ENCODE measurements at places on chromosomes 6 and 20.

DNA sequence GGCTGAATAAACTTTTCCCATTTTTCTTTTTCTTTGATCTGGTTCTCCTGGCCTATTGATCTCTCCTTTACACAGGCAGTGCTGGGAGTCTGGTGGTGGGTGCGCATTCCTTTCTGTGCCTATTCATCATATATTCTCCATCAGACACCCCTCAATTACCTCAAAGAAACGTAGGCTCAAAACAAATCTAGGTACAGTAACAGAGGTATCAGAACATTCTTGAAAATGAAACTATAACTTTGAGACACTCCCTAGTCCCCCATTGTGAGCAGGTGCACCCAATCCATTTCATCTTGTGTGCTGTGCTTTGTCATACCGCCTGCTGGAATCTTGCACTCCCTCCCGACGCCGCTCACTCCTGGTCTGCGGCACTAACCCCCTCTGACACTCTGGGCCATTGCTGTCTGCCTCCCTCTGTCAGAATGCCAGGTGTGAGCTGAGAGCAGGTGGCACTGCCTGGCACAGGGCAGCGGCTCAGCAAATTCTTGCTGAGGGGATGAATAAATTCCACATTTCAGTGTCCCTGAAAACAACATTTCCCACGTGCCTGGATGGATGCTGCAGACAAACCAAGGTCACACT lies 303.4 kb upstream of the EXOC2 start:
- DNase-seq, result no peak

- DNase-seq, result no peak
These were observed 10.4 kb downstream of the OR2B2 start for GRCh38 chr6:27901801-27902200.

DNA sequence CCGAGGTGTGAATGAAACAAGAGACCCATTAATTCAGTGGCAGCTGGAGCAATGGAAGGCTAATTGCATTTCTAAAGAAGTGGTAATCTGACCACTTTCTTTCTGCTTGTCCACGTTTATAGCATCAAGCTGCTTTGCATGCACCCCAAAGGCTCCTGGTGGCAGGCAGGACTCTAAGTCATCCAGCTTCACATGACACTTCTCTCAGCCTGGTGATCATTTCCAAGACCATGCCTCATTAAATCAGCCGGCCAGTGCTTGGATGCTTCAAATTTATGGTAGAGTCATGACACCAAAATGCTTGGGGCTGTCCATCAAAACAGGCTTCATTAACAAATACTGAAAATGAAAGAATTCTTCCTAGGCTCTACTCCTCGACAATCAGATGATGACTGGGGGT lies 614.9 kb downstream of the DOK5 start:
- DNase-seq, result no peak

DNA sequence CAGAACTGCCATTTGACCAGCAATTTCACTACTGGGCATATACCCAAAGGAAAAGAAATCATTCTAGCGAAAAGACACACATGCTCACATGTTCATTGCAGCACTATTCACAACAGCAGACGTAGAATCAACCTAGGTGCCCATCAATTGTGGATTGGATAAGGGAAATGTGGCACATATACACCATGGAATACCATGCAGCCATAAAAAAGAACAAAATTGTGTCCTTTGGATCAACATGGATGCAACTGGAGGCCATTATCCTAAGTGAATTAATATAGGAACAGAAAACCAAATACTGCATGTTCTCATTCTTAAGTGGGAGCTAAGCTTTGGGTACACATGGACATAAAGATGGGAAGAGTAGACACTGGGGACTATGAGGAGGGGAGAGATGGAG lies 16.1 kb downstream of the RAET1E start:
- DNase-seq, result no peak

- DNase-seq, result no peak
These were observed 105.9 kb downstream of the LY86 start for GRCh38 chr6:6694368-6694780.

DNA sequence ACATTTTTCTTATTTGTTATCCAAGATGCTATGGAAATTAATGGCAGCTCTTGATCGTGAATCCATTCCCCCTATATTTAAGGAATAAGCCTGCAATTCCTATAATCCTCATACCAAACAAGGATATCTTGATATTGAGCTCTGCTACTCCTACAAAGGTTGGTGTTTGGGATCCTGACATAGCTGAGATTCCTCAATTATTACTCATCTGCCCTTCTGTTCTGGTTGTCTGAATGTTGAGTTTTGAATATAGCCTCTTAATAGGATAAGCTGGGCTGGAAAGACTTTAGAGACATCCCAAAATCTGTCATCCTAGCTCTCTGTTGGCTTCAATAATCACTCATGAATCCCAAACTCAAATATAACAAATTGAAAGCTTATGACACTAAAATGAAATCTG lies 49.9 kb downstream of the CLIC5 start:
- no peak for DNase-seq

DNA sequence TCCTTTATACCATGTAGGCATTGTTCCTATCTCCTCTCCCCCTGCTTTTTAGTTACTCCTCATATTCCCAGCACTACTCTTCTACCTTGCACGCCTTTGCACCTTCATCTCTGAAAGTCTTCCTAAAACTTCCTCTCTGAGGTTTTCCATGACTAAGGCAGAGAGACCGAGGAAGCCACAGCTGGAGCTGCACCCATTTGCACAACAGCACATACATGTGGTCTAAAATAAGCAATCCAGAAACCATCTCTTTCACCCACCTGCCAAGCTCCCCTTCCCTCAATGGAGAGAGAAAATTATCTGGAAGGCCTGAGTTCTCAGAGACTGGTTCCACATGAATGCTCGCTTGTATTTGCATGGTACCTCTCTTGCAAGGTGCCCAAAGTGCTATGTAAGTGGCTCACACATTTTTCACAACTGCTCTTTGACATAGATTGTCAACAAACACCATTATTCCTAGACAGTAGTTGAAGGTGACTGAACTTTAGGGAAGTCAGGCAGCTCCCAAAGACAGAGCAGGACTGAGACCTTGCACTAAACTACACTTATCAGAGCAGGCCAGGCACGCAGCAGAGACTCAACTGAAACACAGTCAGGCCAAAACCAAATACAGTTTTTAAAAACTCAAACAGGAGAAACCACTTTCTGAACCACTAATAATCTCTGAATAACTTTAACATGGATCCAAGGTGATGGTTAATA lies 313.2 kb downstream of the TFAP2A start:
- no peak for DNase-seq

- DNase-seq, result no peak
These were observed 171.8 kb downstream of the BCAS1 start for GRCh38 chr20:53898556-53898931.

GRCh38 chr6:13438126-13438525 lies 49.3 kb downstream of the GFOD1 start:
- DNase-seq, result no peak

DNA sequence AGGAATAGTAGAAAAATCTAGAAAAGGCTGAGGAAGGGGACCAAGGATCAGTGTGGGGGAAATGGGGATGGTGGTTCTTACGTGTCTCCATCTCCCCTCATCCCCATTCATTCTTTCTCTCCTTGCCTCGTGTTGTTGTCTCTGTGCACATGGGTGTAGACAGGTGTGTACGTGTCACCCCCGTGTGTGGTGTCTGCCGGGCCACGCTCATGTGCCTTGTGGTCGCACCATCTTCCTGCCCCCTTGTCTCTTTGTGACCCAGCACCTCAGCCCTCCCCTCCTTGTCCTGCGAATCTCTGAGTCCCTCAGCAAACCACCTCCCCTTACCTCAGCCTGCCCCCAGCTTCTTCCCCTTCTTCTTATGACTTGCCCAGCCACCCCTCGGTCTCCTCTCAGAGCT lies 39.4 kb downstream of the FOXP4 start:
- DNase-seq, result no peak

DNA sequence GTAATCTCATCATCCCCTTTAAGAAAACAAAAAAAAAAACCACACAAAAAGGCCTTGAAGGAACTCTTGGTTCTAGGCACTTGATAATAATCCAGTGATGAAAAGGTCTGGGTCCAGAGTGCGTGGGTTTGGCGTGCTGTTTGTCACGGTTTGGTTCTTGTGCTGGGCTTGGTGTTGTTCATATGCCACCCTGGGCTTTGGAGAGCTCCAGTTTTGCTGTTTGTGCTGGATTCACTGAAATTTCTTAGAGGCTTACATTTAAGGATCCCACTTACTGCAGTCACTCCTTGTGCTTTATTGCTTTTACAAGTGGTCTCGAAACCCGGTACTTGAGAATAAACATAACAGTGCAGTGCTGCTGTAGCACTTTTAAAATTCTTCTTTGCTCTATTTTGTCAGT lies 68.8 kb upstream of the XRN2 start:
- no peak for DNase-seq
